ENCODE measurements at places on chromosomes 6 and 20. TPM values are rescaled to one million over a fixed set of nuclear protein-coding genes. Genes with fewer than 3 reads are reported as not detected.

Gene SH3BGRL2
- total RNA-seq = 35.9 TPM

Gene C20orf141
- total RNA-seq = not detected

GRCh38 chr20:35698298-35699126 is 640 bp downstream of the NFS1 start:
- peak; percentile 61 for DNase-seq

Gene HUS1B
- 2.0 TPM for total RNA-seq

DNA sequence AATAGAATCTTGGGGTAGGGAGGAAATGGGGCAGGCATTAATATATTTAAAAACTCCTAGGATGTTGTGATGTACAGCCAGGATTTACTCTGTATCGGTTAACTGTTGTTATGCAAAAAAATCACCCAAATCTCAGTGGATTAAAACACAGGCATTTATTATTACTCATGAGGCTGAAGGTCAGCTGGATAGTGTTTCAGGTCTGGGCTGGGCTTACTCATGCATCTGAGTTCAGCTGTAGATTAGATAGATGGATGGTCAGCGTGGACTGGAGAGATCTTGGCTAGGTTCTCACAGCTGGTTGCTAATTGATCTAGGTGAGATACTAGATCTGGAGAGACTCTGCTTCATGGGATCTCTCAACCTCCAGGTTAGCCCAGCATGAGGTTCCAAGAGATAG is 131.4 kb downstream of the BTBD3 start:
- DNase-seq = no peak

GRCh38 chr6:36455486-36456027 is 12.8 kb downstream of the KCTD20 start:
- no peak for DNase-seq

All from sciatic nerve (tissue), 2 donors.